ENCODE measurements at places on chromosomes 11 and 22. TPM values are rescaled to one million over a fixed set of nuclear protein-coding genes. Genes with fewer than 3 reads are reported as not detected.
A peak's percentile ranks its signal among the peaks of the same experiment; 100 is the strongest.

DNA sequence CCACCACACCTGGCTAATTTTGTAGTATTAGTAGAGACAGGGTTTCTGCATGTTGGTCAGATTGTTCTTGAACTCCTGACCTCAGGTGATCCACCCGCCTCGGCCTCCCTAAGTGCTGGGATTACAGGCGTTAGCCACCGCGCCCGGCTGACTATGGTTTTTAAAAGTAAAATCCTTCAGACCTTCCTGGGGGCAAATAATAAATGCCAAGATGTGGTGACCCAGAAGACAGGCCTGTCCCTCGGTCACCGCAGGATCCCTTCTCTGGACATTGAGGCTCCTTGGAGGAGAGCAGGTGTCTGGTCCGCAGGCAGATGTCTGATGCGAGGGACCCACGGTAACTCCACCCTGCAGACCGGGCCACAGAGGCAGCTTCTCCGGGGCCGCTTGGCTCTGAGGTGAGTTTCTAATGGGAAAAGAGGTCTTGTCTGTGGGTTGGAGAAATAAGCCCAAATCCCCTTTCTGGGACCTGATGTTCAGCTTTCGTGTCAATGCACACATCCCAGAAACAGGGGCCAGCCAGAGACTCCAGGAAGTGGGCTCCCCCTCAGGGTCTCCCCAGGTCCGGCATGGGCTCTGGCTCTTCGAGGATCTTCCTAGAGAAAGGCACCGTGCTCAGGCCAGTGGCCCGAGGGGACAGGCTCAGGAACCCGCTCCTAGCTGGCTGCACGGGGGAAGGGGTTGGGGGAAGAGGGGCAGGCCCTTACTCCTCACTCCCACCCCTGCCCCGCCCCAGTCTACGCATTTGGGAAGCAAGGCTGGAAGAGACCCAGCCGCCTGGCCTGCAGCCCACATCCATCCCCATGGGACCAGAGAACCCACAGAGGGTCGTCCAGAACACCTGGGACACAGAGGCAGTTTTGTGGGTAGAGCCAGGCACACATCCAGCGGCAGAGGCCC, 100.6 kb downstream of the WNT7B start:
- DNase-seq = no peak

FAM180B gene
- polyA plus RNA-seq = 2.5 TPM

DNA sequence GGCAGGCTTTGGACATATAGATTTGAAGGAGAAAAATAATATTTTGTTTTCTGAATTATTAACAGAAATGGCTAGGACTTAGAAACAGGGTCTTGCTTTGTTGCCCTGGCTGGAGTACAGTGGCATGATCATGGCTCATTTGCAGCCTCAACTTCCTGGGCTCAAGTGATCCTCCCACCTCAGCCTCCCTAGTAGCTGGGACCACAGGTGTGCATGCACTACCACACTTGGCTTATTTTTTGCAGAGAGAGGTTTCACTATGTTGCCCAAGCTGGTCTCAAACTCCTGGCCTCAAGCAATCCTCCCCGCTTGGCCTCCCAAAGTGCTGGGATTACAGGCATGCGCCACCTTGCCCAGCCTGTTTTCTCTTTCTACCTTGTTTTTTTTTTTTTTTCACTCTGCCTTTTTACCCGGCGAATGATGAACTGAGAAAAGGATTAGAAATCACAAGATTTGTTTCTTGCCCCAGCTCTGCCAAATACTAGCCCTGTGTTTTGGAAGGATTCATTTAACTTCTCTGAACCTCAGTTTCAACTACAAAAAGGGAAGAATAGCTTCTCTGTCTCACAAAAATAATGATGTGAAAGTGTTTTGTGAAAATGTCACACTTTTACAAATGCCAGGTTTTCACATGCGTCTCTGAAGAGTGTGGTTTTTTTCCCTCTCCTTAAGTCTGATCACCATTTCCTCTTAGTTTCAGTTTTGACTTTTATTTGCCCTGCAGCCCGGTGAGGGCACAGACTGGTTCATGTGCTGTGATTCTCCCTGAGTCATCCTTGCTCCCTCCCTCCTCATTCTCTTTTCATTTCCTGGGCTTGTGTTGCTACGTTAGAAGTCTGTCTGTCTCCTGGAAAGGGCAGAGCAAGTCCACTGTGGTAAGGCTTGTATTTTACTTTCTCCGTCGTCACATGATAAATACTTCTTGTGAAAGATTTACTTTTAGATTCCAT, 67.7 kb downstream of the BCL2L13 start:
- peak; percentile 23 for DNase-seq

DNA sequence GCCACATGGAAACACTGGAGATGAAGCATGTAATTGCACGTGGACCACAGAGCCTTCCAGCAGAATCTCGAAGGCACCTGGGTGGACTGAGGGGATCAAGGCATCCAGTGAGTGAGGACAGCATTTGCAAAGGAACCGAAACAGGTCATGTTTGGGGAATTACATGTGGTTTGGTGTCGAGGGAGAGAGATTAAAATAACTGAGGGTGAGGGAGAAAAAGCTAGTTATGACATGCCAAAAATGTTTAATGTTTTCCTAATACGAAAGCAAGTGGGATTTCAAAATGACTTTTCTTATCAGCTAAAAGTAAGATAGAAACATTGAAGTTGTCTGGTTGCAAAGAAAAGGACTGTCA, 157.1 kb downstream of the BLID start:
- peak; percentile 16 for DNase-seq

KRTAP5-11 gene
- not detected for polyA plus RNA-seq

RASL10A gene
- polyA plus RNA-seq = 2.1 TPM

DNA sequence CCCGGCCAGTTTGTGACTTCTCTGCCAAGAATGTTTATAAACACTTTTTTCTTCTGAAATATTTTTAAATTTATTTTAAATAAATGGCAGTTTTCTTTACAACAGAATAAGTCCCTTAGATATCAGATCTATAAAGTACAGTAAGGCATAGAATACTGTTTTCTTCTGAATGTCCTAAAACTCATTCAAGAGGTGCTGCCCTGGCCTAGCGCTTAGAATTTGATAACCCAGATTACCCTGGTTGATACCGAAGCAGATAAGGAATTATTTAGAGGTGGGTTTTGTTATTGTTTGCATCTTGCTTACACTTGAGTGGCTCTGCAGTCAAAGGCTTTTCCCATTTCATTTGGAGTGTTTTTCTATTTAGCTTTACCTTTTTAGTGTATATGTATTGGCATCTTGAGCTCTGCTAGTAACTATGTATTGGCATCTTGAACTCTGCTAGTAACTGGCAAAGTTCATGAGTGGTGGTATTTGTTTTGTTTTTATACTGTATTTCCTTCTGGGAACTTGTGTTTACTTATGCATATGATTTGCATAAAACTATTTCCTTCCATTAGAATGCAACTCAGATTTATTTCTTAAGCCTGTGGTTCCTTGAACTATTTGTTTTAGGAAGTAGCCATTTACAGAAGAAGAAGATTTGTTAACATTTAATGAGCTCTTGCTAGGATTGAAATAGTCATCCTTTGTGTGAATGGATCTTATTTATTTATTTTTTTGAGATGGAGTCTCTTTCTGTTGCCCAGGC, 1.2 kb downstream of the ACAD8 start:
- no peak for DNase-seq

- DNase-seq = no peak
Observed at GRCh38 chr11:94653561-94653960, 86.4 kb downstream of the PIWIL4 start.

GRCh38 chr22:47976219-47976618, 1213.8 kb downstream of the TBC1D22A start:
- no peak for DNase-seq

MS4A6A gene
- polyA plus RNA-seq = 29.3 TPM

POU2AF2 gene
- not detected for polyA plus RNA-seq

- no peak for DNase-seq
Observed at GRCh38 chr11:119673759-119674336, 55.2 kb downstream of the NECTIN1 start.

DNA sequence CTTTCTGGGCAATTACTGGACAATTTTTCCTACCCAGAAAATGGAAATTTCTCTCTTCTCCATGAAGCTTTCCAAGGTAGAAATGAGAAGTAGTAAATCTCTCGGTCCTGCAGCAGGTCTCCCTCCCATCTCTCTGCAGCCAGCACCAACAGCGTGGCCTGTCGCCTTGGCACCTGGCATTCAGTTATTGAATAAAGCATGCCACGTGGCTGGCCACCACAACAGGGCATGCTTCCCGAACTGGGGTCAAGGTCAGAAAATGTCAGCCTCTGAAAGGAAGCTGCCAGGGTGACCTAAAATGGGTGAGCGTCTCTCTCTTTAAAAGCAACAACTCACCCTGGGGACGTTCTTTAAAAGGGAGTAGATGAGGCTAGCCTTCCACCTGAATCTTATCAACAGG, 14.0 kb downstream of the CACNG2 start:
- no peak for DNase-seq

CSNK2A3 gene
- polyA plus RNA-seq = 1.6 TPM

Measured in muscle of arm (tissue), 14 donors.